ENCODE measurements at places on chromosomes 3 and 15.
A peak's percentile ranks its signal among the peaks of the same experiment; 100 is the strongest.

GRCh38 chr3:114178770-114179368 lies at the start of gene DRD3:
Gene DRD3 (minus strand): TSS chr3:114179052. CDS start chr3:114171992, 7,060 bp downstream.
- DNase-seq = peak; percentile 39

GRCh38 chr3:59450946-59451763 lies 401.3 kb upstream of the CFAP20DC start:
- DNase-seq = peak; percentile 23

GRCh38 chr3:67384760-67385397 lies 269.5 kb downstream of the SUCLG2 start:
- peak; percentile 60 for DNase-seq

- DNase-seq = no peak
These were observed 57.7 kb downstream of the SUCNR1 start for GRCh38 chr3:151931171-151931570.

GRCh38 chr3:151766454-151766853 lies 32.7 kb downstream of the AADACL2 start:
- DNase-seq = no peak

DNA sequence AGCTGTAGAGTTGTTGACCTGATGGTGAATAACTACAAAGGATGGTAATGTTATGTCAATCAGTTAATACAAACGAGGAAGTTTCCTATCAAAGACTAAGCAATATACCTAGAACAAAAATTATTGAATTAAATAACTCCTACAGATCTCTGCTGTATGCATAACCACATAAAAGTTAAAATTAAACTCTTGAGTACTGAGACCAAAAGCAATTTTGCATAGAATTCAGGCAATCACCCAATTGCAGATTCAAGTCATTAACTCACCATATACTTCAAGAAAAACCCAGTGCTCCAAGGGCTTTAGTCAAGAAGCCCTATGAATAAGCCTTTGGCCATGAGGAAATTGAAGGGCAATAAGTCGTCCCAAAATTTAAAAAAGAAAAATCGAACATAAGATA lies 518.8 kb downstream of the MECOM start:
- DNase-seq = no peak

DNA sequence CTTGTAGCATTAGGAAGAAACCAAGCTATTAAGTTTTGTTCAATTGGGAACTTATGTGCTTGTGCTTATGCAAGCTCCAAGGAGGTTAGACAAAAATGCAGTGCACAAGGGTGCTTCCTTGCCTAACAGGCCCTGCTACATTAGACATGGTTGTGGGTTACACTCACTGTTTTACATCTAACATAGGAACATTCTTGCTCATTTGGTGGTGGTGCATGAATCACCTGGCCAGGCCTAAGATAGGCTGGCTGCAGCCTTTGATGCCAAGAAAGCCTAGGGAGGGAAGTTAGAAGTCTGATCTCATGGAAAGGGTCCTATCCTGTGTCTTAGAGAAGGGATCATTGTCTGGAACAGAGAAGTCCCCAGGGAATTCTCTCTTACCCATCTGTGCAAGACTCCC lies 43.5 kb downstream of the CA12 start:
- no peak for DNase-seq

- no peak for DNase-seq
These were observed 9.4 kb downstream of the MAPKAPK3 start for GRCh38 chr3:50626401-50626800.

DNA sequence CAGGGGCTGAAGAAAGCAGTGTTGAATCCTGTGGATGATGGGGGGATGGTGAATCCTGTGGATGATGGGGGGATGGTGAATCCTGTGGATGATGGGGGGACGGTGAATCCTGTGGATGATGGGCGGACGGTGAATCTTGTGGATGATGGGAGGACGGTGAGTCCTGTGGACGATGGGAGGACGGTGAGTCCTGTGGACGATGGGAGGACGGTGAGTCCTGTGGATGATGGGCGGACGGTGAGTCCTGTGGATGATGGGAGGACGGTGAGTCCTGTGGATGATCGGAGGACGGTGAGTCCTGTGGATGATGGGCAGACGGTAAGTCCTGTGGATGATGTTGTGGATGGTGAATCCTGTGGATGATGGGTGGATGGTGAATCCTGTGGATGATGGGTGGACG lies 170.7 kb downstream of the SV2B start:
- no peak for DNase-seq

GRCh38 chr15:27816790-27817189 lies 282.3 kb downstream of the OCA2 start:
- no peak for DNase-seq

- no peak for DNase-seq
These were observed 1277.6 kb downstream of the ZPLD1 start for GRCh38 chr3:103712320-103713008.

GRCh38 chr3:187742351-187743171 lies 2.7 kb downstream of the BCL6 start:
- DNase-seq = peak; percentile 45

DNA sequence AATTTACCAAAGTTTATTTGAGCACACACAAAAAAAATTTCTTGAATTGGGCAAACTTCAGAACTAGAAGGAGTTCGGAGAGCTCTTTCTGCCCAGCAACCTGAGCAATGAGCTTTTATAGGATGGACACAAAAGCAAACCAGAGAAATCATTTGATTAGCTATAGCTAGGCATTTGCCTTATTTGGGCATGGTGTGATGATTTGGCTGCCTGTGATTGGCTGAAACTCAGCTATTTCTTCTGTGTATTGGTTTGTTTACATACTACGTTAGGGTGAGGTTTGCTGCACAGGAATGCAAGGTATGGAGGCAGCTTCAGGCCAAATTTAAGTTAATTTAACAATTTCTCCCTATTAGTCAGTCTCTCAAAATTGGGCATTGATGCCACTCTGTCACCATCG lies 65.1 kb downstream of the NEK11 start:
- no peak for DNase-seq

DNA sequence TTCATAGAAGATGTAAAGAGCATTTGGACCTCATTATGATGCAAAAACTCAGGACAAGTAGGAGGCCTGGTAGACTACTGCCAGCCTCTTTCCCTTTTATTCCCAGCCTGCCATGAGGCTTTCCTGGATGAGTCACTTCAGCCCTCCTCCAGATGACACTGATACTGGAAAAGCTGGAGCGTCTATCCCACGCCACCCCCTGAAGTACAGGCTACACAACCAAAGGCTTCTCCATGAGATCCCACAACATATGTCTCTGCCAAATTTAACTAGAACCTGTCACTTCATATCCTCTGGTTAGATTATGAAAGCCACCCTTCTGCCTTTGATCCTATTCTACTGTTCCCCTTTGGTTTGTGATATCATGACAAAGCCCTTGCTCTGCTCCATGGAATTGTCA lies 56.1 kb upstream of the CPNE4 start:
- no peak for DNase-seq

DNA sequence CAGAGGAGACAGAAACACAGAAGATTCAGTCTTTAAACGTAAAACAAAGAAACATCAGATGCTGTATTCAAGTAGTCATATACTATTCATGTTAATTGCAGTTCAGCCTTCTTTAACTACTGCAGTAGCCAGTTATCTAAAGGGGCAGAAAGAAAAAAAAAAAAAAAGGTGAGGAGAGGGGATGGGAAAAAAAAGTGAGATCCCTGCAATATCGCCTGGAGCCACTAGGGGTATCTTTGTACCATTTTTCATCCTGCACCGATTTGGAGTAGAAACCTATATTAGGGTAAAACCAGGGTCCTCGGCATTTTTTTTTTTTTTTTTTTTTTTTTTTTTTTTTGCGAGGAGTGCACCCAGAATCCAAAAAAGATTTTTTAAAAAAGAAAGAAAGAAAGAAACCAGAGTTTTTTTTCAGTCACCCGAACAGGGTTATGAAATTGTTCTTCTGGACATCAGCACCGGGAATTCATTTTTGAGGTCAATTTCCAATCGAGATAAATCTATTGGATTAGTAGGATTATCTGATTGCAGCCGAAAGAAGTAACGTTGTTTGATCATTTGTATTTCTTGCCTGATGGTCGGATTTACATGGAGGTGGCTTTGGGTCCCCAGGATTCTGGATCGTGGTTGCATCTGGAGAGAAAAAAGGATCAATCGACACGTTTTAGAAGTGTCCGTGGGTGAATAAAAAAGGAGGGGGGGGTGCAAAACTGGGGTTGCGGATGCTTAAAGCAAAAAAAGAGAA lies 186.7 kb downstream of the NLGN1 start:
- DNase-seq = peak; percentile 81

GRCh38 chr3:190556351-190556750 lies 42.5 kb downstream of the IL1RAP start:
- no peak for DNase-seq

DNA sequence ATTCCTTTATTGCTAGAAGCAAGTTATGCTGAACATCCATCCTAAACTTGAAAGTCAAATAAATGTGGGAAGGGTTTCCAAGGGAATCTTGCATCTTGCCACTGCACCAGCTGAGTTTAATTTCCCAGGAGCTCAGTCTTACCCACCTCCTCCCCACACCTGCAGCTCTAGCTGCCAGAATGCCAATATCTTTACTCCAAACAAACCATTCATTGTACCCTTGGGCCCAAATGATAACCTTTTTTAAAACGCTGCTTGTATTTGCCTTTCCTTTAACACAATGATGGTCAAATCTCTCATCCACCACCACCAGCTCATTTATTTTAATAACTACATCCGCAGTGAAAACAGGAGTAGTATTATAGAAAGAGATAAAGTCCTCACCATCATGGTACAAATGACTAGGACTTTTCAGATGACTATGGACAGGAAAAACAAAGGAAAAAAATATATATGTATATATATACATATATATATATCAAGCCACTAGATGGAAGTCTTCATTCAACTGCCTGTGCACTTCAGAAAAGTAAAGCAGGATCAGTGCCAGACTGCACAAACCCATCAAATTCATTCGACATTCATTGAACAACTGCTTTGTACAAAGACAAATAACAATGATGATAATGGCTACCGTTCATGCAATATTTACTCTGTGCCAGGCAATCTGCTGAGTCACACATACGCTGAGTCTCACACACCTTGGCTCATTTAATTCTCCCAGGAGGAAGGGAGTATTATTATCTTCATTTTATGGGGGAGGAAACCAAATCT lies 44.0 kb downstream of the BFSP2 start:
- DNase-seq = no peak

- no peak for DNase-seq
These were observed 25.1 kb downstream of the ALDH1L1 start for GRCh38 chr3:126155280-126155640.

GRCh38 chr3:73954506-73954905 lies 329.8 kb upstream of the PDZRN3 start:
- no peak for DNase-seq

DNA sequence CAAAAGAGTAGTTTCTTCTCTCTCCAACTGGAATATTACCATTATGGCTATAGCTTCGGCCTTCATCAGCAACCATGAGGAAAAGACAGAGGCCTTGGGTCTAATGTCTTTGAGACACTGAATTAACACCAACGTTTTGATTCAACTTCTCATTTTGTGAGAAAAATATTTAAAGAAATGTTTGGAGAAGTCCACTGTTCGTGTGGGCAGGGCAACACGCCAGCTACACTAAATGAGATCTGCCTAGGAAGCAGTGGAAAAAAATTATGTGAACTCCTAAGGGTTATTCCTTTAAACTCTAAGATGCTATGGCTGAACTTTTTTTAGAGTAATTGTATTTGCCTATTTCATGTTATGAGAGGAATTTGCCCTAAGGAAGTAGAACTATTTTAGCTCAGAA lies 41.8 kb downstream of the NCEH1 start:
- no peak for DNase-seq

GRCh38 chr15:50840520-50840919 lies 68.0 kb upstream of the AP4E1 start:
- DNase-seq = no peak

GRCh38 chr3:46359733-46360493 lies 6.0 kb downstream of the CCR2 start:
- no peak for DNase-seq

GRCh38 chr3:13455644-13456043 lies 24.5 kb upstream of the HDAC11 start:
- DNase-seq = no peak

DNA sequence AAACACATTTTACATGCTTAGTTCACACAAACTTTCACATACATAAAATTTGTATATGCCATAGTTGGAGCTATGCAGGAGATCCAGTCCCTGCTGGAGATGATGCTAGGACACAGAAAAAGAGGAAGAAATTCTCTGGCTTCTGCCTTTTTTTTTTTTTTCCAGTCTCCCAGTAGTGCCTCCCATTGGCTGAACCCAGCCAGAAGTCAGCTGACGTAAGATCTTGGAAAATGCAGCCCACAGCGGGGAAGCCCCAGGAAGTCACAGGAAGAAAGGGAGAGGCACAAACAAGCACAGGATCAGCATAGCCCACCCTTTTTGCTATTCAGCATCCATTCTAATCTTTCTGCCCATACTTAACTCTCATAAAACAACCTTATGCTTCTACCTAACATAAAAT lies 38.5 kb downstream of the SCN11A start:
- DNase-seq = no peak

- DNase-seq = no peak
These were observed 78.7 kb upstream of the ETV5 start for GRCh38 chr3:186187401-186188275.

- DNase-seq = no peak
These were observed 155.3 kb upstream of the MRPL3 start for GRCh38 chr3:131658115-131658514.

- DNase-seq = no peak
These were observed 1.5 kb upstream of the C3orf62 start for GRCh38 chr3:49278548-49278947.

DNA sequence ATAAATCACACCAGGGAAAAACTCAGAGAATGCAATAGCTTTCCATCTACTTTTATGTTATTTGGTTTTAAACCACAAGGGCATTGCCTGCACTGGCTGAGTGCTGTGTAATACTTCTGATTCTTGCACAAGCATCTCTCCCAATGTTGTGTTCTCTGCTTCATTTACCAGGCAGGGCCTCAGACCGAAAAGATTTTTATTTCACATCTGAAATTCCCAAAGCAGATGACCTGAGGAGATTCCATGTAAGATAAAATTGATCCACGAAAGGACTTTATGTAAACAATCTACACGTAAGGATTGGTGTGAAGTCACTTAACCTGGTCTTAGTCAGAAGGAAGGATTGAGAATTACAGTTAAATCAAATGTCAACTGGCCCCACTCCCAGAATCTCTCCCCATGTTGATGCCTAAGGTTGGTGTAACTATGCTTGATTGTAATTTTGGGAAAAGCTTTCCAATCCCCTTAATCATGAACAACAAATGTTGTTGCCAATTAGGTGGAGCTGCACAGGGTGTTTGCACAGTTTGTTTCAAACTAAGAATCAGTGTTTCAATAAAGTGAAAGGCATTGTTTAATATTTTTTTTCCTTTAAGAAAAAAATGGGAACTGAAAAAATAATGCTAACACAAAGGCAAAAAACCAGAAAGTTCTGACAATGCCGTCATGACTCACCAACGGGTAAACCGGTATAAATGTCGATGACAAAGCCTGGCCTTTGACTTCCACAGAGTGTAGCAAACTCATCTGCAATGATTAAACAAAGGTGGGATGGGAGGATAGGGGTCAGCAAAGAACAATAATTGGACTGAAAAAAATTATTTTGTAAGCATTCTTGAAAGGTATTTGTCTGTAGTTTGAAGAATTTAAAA lies 128.6 kb downstream of the DUT start:
- DNase-seq = no peak

- no peak for DNase-seq
These were observed 251.0 kb upstream of the ICE2 start for GRCh38 chr15:60729850-60730458.

Measured in right hindlimb (tissue), 1 donor.